ENCODE measurements at places on chromosomes 11 and 22. TPM values are rescaled to one million over a fixed set of nuclear protein-coding genes. Genes with fewer than 3 reads are reported as not detected.
A peak's percentile ranks its signal among the peaks of the same experiment; 100 is the strongest.

GRCh38 chr22:16810188-16810802, 14.9 kb downstream of the XKR3 start:
- DNase-seq = no peak

GRCh38 chr11:86230921-86231434, 13.6 kb upstream of the EED start:
- no peak for DNase-seq

DNA sequence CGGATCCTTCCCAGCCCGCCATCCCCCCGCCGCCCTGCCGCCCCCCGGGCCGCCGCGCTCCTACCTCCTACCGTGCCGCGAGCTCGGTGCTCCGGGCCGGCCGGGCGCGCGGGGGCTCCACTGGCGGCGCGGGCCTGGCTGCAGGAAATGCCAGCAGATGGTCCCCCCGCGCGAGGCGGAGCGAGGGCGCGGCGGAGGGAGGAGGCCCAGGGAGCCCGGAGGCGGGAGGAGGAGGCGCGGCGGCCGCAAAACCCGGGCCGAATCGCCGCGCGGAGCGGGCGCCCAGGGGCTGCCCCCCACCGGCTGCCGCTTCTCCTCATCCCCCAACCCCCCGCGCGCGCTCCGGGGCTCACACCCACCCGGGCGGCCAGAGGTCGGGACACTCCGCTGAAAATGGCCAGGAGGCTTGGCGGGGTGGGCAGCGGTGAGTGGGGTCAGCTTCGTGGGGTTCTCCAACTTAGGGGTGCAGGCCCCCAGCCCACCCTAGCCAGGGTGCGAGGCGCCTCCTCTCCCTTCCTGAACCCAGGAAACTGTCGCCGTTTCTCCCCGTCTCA, at the start of gene OSBPL5:
Gene OSBPL5 (minus strand): TSS at position 159 of the 554 bp plus-strand sequence. CDS start 36,162 bp downstream, outside the sequence.
- DNase-seq = peak; percentile 64

DNA sequence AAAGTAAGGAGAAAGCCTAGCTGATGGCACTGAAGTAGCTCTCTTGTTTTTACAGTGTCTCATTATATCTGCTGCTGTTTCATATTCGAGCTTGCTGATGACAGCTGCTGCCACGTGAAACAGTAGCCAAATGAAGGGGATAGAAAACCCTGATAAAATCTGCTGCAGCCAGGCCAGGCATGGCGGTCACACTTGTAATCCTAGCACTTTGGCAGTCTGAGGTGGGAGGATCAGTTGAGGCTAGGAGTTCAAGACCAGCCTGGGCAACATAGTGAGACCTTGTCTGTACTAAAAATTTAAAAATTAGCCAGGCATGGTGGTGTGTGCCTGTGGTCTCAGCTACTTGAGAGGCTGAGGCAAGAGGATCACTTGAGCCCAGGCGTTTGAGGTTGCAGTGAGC, 13.4 kb downstream of the IFT46 start:
- no peak for DNase-seq

DNA sequence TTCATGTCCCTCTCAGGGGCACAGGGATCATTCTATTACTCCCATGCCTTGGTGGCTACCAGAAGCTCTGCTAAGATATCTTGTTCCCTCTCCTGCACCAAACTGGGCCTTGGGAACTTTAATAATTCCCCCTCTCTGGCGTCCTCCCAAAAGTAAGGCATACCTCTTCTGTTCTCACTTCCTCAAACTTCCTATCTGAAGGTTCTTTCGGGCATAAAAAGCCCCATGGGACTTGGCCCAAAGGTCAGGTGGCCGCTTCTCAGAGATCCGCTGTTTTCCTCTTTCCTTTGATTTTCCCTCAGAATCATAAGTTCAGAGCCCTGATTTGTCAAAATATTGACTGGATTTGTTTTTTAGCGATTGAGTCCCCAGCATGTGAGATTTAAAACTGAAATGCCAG, 13.0 kb downstream of the POLD3 start:
- DNase-seq = no peak

- no peak for DNase-seq
These were observed 685.1 kb downstream of the METTL15 start for GRCh38 chr11:28793282-28793738.

DNA sequence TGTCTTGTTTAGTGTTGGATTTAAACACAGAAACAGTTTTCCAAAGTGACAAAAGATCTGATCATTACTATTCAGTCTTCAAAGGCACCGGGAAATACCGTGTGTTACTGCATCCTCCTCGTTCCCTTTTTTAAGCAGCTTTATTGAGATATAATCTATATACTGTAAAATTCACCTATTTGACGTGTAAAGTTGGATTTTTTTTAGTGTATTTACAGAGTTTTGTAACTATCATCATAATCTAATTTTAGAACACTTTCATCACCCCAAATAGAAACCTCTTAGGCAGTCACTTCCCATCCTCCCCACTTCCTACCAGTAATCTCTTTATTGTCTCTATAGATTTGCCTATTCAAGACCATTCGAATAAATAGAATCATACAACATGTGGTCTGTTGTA, 1.4 kb downstream of the ANO5 start:
- no peak for DNase-seq

GRCh38 chr11:61532134-61533038, 23.8 kb downstream of the LRRC10B start:
- DNase-seq = no peak

DNA sequence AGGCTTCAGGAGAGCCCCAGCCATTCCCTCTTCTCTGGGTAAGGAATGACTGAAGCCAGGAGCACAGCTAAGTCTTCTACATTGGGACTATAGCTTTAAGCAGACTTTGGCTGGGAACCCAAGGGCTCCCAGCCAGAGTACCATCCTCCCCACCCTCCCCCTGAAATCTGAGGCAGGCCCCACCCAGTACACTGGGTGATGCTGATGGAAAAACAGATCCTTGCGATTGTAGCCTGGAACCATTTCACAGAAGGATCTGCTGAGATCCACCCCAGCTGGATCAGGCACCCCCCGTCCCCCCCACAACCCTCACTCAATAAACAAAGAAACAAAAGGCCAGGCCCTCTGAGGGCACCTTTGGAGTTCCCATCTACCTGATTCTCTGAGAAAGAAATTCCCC, 39.8 kb downstream of the IL18BP start:
- DNase-seq = peak; percentile 68

- peak; percentile 1 for DNase-seq
These were observed 116.2 kb downstream of the FAT3 start for GRCh38 chr11:92340839-92341238.

DNA sequence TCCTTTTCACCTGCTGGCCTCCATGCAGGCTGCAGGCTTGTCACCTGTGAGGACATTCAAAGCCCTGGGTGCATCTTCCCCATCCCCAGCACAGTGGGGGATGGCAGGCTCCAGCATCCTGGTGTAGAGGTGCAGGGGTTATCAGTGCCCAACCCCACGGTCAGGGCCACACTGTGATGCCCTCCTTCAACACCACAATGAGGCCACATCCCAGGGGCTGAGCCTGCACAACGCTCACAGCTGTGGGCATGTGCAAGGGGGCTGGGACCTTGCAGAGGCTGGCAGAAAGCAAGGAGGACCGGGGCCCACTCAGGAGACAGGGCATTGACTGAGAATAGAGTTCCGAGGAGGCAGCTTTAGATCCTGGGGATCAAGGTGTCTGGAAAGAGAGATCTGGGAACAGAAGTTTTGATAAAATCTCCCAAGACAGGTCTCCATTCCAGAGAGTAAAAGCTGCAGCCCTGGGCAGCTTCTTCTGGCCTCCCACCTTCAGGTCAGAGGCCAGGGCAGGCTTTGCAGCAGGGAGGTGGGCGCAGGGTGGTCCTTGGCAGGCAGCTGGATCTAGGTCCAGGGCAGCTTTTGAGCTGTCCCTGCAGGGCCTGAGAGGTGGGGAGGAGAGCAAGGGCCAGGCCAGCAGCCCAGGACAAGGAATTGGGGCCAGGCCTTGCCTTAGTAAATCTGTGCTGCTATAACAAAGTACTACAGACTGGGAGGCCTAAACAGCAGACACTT, 250.8 kb upstream of the B3GAT1 start:
- DNase-seq = no peak

DNA sequence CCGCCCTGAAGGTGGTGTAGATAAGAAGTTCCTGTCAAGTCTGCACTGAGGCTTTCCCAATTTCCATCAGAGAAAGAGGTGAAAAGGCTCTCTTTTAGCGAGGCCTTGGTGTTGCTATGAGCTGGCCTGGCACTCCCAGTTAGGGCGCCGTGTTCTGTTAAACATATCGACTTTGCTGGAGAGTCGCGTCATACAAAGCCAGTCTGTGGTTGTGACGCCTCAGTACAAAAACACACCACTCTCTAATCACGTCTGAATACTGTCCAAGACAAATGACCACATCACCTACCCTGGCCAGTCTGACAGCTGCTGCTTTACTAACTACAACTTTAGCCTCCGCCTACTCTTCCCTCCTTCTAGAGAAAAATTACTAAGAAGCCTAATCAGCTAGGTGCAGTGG, 8.0 kb upstream of the TOLLIP start:
- DNase-seq = no peak

- DNase-seq = no peak
These were observed 52.9 kb upstream of the PITPNB start for GRCh38 chr22:27971926-27972325.

- DNase-seq = peak; percentile 71
These were observed 28.0 kb downstream of the TPST2 start for GRCh38 chr22:26561756-26562417.

GRCh38 chr11:62841361-62842170, 2.2 kb upstream of the WDR74 start:
- peak; percentile 86 for DNase-seq

GRCh38 chr11:6531267-6531752, 34.2 kb downstream of the DNHD1 start:
- DNase-seq = no peak

- no peak for DNase-seq
These were observed 58.9 kb downstream of the SHANK2 start for GRCh38 chr11:71193431-71193830.

GRCh38 chr22:30875481-30876215, 92.9 kb downstream of the MORC2 start:
- DNase-seq = peak; percentile 92

DNA sequence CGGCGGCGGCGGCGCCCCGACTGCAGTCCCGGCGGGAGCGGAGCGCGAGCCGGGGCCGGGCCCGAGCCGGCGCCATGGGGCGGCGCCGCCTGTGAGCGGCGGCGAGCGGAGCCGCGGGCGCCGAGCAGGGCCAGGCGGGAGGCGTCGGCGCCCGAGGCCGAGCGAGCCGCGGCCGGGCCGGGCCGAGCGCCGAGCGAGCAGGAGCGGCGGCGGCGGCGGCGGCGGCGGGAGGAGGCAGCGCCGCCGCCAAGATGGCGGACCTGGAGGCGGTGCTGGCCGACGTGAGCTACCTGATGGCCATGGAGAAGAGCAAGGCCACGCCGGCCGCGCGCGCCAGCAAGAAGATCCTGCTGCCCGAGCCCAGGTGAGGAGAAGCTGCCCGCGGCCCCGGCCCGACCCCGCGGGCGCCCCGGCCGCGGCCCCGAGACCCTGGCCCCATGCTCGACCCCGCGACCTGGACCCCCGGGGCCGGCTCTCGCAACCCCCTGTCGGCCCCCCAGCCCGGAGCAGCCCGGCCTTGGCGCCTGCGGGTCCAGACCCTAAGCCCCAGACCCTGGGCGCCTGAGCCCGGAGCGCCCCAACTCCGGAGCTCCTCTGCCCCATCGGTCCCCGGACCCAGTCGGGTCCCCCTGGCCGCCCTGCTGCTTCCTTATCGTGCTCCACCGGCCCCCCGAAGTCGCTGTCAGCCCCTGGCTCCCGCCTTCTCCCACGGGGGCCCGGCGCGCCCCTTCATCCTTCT, at the start of gene GRK2:
Gene GRK2 (plus strand): TSS at position 25 of the 739 bp plus-strand sequence. CDS start 227 bp downstream, at position 252.
- no peak for DNase-seq

DNA sequence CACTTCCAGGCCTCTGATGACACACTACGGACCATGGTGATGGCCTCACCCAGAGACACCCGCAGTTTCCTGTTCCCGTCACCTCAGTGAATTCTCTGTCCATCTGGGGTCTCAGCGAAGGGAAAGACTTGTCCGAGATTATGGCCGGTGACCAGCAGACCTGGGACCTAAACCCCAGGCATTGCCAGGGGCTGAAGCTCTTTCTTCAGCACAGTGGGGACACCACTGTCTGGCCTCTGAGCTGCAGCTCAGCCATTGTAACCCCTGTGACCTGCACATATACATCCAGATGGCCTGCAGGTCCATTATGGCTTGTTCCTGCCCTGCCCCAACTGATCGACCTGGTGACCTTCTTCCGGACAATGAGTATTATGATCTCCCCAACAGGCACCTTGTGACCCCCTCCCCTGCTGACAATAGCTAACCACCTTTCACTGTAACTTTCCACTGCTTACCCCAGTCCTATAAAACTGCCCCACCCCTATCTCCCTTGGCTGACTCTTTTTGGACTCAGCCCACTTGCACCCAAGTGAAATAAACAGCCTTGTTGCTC, 22.3 kb downstream of the CBX7 start:
- no peak for DNase-seq

- DNase-seq = no peak
These were observed 15.9 kb downstream of the KCNQ1 start for GRCh38 chr11:2460540-2461252.

DNA sequence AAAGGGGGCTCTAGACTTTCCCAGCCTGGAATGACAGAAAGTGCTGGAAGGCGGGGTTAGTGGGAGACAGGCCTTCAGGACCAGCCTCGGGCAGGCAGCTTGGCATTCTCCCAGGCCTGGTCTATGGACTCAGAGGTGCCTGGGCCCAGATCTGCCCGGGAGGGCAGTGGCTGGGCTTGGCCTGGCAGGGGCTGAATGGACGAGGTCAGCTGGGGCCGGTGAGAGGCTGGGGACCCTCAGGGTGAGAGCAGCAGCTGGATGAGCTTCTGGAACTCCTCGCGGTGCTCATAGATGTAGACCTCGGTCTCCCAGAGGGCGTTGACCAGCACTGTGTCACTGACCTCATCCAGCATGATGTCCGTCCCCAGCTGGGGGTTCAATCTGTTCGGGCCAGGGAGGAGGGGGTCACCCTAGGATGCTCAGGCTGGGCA, 1.5 kb upstream of the BAIAP2L2 start:
- no peak for DNase-seq

GRCh38 chr11:58900479-58901420, 38.5 kb upstream of the GLYATL1 start:
- DNase-seq = no peak

MPEG1 gene
- total RNA-seq = not detected

OR52I2 gene
- total RNA-seq = not detected

SLC6A5 gene
- total RNA-seq = not detected

TMEM184B gene
- total RNA-seq = 18.6 TPM

ZBTB16 gene
- not detected for total RNA-seq

MMP13 gene
- total RNA-seq = not detected

POU2AF2 gene
- total RNA-seq = not detected
